ENCODE measurements at places on chromosomes 7 and 10. TPM values are rescaled to one million over a fixed set of nuclear protein-coding genes. Genes with fewer than 3 reads are reported as not detected.

DNA sequence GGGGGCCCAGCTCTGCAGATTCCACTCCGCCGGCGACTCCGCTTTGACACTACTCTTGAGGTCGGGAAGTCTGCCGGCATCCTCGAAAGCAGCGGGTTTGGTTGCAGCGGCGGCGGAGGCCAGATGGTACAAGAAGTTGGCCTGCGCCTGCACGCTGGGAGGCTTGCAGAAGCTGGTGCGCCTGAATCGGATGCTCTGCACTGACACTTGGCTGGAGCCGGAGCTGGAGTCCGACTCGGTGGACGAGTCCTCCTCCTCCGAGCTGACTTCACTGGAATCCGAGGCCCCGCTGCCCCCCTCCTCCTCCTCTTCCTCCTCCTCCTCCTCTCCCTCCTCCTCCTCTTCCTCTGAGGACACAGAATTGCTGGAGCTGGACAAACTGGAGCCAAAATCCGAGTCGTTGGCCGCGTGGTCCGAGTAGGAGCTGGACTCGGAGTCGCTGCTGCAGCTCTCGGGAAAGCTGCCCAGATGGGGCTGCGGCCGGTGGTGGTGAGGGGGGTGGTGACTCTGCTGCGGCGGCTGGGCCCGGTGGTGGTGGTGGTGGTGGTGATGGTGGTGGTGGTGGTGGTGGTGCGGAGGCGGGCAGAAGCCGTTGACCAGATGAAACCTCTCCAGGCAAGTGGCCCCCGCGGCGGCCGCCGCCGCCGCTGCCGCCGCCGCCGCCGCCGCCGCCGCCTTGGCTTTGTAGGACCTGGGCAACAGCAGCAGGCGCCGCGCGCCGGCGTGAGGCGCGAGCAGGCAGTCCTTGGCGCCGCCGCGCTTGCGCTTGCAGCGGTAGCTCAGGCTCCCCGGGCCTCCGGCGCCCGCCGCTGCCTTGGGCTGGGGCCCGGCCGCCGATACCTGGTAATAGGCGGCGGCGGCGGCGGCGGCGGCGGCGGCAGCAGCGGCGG is 9.0 kb downstream of the SKIDA1 start:
- H3K4me3 ChIP-seq: no peak overlapping the region
- DNase-seq: peak; percentile 46
- H3K36me3 ChIP-seq: no peaks in the 10 kb centered on the region

Gene OR6V1
- not detected for total RNA-seq

DNA sequence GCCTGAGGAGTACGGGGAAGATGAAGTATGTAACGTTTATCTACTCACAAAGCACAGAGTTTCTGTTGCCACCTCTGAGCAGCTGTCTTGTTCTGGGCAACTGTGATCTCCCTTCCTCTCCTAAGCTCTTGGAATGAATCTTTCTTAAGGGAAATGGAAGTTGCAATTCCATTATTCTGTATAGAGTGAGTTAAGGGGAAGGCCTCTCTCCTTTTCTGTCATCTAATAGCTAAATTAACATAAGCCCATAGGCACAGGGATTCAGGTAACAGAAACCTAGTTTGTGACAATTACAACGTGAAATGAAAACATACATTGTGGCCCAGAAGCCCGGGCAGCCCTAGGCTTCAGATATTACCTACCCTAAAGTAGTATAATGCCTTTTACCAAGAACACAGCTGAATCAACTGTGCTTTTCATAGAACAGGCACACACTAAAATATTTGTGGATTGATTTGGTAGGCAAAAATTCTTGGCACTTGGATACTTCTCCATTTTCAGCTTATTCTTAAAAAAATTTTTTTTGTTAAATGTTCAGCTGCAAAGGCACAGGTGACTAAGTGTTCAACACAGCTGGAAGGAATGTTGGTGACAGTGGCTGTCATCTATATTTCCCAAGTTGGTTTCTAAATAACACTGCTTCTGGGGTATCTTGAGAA is 3.8 kb upstream of the PDCD4 start:
- H3K4me1 ChIP-seq: peaks cover 86% of the 10 kb centered on the region
- H3K27ac ChIP-seq: peak overlapping the region; percentile 98
- no peak overlapping the region for H3K4me3 ChIP-seq
- H3K36me3 ChIP-seq: no peaks in the 10 kb centered on the region
- no peaks in the 10 kb centered on the region for H3K27me3 ChIP-seq

DNA sequence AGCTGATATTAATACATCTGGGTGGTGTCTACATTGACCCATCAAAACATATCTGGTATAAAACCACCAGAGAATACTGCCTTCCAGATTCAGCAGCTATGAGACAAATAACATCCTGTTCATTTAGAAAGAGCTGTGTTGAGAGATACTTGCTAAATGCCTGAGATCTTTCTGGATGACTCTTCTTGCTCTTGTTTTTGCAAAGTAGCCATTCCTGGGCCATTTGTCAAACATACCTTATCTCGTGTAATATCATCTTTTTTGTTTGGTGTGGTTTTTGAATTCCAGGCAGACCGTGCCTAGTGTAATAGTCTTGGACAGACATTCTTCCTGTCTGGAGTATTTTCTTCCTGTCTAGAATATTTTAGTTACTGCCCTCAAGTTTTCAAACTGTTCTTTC is 74.7 kb upstream of the PRR15 start:
- no peak for DNase-seq
- no peaks in the 10 kb centered on the region for H3K4me1 ChIP-seq
- H3K36me3 ChIP-seq: no peaks in the 10 kb centered on the region
- no peaks in the 10 kb centered on the region for H3K27me3 ChIP-seq
- no peak overlapping the region for H3K27ac ChIP-seq

Gene LIPF
- not detected for total RNA-seq

DNA sequence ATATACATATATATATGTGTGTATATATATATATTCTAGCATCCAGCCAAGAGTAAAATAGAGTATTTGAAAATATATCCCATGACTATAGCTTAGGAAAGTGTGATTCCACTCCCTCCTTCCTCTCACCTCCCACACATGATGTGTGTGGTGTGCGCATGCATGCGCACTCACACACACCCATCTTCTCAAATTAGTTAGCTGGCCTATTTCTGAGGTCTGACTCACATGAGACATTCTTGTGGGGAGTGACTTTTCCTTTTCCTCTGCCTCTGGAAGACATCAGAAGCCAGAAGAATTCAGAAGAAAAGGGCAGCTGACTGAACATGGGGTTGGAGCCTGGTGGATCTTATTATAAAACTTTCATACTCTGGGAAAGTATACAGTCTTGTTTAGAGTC is 793.5 kb upstream of the ZNF722 start:
- no peak overlapping the region for H3K27ac ChIP-seq
- H3K4me3 ChIP-seq: no peak overlapping the region
- DNase-seq: no peak
- H3K36me3 ChIP-seq: no peaks in the 10 kb centered on the region
- no peaks in the 10 kb centered on the region for H3K4me1 ChIP-seq

Gene SCART1
- 11.2 TPM for total RNA-seq

DNA sequence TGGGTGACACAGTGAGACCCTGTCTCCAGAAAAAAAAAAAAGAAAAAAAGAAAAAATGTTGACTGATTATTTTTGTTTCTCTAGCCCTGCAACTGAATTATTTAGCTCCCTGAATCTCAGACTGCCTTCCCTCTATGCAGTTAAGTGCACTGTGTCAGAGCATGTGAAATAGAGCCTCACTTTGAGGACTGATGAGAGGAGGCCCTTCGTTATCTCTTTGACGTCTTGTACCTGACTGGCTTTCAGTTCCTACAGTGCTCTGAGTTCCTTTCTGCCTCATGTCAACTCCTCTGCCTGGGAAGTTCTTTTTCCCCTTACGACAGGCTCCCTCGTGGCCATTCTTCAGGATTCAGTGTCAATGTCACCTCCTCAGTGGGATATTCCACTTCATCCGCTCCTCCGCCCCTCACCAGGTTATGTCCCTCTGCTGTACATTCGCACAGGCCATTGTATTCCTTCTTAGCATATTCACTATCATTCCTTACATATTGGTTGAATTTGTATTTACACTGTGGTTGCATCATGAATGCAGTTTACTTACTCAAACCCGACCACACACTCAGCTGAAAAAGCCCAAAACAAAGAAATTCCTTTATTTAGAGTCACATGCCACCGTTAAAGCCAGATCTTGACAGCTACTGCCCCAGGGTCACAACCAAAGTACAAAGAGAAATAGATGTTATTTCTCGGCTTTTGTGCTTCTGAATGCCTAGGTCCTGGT is 18.1 kb upstream of the CAMK2G start:
- H3K27me3 ChIP-seq: no peaks in the 10 kb centered on the region
- no peak overlapping the region for H3K4me3 ChIP-seq
- no peaks in the 10 kb centered on the region for H3K4me1 ChIP-seq
- no peak for DNase-seq
- no peaks in the 10 kb centered on the region for H3K36me3 ChIP-seq
- H3K27ac ChIP-seq: no peak overlapping the region

- no peak overlapping the region for H3K4me3 ChIP-seq
- DNase-seq: no peak
- H3K4me1 ChIP-seq: peaks cover 100% of the 10 kb centered on the region
- H3K36me3 ChIP-seq: peaks cover 29% of the 10 kb centered on the region
Measured at GRCh38 chr10:80487421-80487785, 33.3 kb downstream of the TSPAN14 start.

DNA sequence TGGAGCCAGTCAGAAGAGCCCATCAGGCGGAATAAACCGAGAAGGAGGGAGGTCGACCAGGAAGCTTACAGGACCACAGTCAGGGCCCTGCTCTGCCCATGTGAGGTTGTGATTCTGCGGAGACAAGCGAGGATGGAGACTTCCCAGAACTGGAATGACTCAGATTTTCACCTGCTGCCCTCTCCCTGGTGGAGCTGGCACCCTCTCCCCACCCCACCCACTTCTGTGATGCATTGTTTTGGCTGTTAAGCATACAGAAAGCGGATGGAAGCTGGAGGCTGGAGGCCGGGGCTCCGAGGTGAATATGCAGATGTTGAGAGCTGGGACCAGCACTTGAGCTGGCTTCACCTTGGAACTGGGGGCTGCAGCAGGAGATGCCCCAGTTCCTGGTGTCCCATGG is 57.4 kb downstream of the NPTX2 start:
- H3K27me3 ChIP-seq: no peaks in the 10 kb centered on the region
- no peak overlapping the region for H3K27ac ChIP-seq
- no peaks in the 10 kb centered on the region for H3K4me1 ChIP-seq

DNA sequence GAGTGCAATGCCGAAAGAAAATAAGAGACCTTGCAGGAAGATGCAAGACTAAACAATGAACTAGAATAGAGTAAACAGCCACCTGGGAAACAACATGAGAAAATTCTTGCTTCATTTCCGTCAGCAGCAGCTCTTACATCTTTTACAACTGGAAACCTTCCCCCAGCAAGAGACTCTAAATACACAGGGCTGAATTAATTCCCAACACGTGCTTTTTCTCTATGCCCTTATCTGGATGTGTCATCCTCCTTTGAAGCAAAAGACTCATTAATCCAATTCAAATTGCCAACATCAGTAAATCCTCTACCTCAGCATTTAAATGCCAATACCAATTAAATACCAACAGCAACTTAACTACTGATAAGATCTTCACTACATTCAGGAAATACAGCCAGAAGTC is 99.0 kb upstream of the PDE1C start:
- H3K27me3 ChIP-seq: no peaks in the 10 kb centered on the region
- DNase-seq: no peak

Gene NUTM2B
- total RNA-seq: 1.8 TPM
